ENCODE measurements at places on chromosomes 7 and 10. TPM values are rescaled to one million over a fixed set of nuclear protein-coding genes. Genes with fewer than 3 reads are reported as not detected.

- no peak for DNase-seq
These were observed 24.2 kb downstream of the SORBS1 start for GRCh38 chr10:95536894-95537541.

DNA sequence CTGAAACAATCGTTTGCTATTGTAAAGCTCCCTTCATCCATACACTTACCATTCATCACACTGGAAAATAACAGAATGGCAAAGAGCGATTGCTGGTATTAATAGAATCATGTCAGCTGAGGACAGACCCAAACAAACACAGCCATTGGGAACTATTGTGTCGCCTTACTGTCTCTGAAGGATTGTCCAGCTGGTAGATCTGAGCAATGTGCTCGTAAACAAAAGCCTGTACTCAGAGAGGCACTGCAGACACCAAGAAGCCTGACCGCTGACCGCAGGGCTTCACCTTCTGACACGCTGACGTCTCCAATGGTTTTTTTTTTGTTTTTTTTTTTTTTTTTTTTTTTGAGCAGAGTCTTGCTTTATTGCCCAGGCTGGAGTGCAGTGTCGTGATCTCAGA, 151.0 kb upstream of the FRMD4A start:
- no peak for DNase-seq

- DNase-seq: no peak
These were observed 3.1 kb downstream of the CPED1 start for GRCh38 chr7:120991581-120991980.

Gene NCF1
- total RNA-seq: 1.9 TPM

Gene OR6V1
- not detected for total RNA-seq

All from left cardiac atrium (tissue), 4 donors.